ENCODE measurements at places on chromosomes 5 and 9.

DNA sequence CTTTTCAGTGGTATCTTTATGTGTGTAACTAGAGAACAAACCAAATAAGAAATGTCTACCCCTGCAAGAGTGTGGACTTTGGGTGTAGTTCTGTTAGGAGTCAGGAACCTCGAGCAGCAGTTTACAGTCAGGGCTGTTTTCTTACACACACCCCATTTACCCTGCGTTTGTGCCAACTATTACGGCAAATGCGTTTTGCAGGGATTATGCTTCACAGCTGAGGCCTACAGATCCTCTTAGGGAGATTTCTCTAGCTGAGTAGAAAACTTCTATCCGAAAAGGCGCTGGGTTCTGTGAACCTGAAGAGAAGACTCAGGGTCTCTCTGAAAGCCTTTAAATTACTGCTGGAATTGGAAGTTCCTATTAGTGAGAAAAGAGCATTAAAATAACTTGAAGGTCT lies 51.4 kb downstream of the ACER2 start:
- DNase-seq = no peak

DNA sequence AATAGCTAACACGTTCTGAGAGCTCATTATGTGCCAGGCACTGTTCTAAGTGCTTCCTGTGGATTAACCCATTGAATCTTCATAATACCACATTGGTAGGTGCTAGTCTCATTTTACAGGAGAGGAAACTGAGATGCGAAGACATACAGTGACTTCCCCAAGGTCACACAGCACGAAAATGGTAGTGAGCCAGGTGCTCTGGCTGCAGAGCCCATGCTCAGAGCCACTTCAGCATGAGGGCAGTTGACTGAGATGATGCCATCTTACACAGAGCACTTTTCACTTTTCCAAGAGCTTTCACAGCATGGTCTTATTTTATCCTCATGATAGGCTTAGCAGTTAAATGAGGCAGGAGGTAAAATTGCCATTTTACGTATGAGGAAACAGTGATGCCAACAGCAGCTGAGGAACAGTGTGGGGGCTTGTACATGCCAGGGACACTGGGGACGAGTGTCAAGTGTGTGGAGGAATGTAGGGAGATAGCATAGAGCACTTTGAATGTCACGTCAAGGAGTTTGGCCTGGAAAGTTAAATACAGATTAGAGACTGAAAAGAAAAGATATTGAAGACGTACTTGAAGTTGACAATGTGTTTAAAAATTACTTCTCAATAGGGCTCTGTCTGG lies 180.0 kb downstream of the KIF4B start:
- DNase-seq = no peak

- no peak for DNase-seq
These were observed 43.3 kb upstream of the SSBP2 start for GRCh38 chr5:81794226-81794625.

DNA sequence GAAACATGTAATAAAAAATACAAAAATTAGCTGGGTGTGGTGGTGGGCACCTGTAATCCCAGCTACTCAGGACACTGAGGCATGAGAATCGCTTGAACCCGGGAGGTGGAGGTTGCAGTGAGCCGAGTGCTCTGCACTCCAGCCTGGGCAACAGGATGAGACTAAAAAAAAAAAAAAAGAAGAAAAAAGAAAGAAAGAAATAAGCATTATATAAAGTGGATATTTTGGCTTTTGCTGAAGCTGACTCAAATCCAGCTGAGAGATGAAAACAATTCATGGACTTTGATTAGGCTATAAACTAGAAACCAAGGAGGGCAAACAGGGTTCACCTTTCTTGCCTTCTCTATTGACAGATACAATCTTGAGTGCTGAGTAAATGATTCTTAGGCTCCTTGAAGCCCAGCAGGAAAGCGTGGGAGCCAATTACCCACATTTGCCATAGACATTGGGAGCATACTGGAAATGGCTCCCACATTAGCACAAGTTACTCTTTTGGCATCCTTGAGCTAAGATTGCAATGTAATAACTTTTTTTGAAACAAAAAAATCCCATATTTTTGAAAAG lies 2.4 kb upstream of the BTF3 start:
- DNase-seq = no peak

- DNase-seq = no peak
These were observed 3.8 kb downstream of the DCANP1 start for GRCh38 chr5:135443161-135443960.

GRCh38 chr5:122639033-122639432 lies 135.8 kb upstream of the SNX2 start:
- no peak for DNase-seq

GRCh38 chr5:81038495-81038894 lies 78.3 kb downstream of the RASGRF2 start:
- no peak for DNase-seq

DNA sequence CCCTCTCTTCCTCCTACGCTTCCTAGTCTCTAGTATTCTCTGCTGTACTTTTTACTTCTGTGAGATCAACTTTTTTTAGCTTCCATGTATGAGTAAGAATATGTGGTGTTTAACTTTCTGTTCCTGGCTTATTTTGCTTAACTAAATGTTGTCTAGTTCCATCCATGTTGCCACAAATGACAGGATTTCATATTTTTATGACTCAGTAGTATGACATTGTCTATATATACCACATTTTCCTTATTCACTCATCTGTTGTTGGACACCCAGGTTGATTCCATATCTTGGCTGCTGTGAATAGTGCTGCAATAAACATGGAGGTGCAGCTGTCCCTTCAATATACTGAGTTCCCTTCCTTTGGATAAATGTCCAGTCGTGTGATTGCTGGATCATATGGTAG lies 34.8 kb downstream of the FGD3 start:
- DNase-seq = no peak

Data from stimulated activated CD4-positive, alpha-beta T cell treated with anti-CD3 and anti-CD28 coated beads, Interleukin-2, amount 100 ng/mL, for 48 hours (primary cell).